ENCODE measurements at places on chromosomes 13 and 19. TPM values are rescaled to one million over a fixed set of nuclear protein-coding genes. Genes with fewer than 3 reads are reported as not detected.

GRCh38 chr13:75657111-75657510, 21.0 kb downstream of the LMO7 start:
- DNase-seq = no peak

- no peak for DNase-seq
Measured at GRCh38 chr19:39995794-39996193, 1.1 kb upstream of the ZNF546 start.

DNA sequence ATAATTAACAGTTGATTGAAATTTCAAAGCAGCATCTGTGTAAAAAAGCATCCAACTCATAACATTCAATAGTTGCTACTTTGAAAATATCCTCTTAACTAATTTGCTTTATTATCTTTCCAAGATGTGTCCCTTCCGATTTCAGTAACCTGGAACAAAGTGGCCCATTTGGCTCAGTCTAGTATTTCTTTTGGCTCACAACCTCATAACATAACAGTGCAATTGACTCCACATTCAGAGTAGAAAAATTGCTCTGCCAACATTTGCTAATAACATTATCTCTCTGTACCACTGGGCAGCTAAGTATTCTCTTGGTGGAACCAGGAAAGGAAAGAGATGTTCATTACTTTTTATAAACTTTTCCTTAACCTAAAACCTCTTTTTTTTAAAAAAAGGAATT, 571.1 kb upstream of the ARGLU1 start:
- no peak for DNase-seq

- DNase-seq = no peak
Measured at GRCh38 chr13:37918116-37918714, 48.6 kb upstream of the TRPC4 start.

GRCh38 chr19:40774916-40775631, at the start of gene MIA:
MIA (plus strand) TSS chr19:40775521; CDS start chr19:40775543, 22 bp downstream.
- DNase-seq = no peak

DNA sequence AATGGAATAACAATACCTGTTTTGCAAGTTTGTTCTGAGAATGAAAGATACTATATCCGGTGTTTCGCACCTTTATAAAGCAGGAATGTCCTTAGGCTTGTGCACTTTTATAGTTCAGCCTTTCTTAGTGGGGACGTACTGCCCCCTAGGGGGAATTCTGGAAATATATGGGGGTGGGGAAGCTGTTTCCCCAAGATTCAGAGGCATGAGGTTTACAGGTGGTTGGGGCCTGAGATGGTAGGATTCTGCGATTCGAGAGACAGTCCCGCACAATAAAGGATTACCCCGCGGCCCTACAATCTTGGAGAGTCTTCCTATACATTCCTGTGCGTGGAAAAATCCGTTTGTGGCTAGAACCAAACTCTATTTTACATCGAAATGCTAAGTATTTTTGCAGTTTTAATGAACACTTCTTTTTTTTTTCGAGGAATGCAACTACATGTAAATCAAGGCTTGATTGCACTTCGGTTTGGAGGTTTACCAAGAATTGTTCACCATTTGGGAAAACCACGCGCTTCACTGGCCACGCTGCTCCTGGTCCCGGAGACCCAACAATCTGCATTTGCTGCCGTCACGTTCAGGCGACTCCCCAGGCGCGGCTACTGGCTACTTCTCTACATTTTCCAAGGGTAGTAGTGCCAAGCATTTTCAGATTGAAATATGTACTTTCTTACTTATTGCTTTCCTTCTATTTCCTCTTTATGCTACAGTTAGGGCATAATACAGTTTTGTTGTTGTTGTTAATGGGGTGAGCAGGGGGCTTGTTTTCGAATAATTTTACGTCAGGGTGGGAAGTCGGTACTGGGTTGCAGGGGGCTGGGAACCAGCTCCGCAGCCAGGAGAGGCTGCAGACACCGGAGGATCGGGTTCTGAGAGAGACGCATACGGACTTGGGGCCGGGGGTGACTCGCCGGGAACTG, 830 bp downstream of the NEK5 start:
- peak; percentile 10 for DNase-seq

DNA sequence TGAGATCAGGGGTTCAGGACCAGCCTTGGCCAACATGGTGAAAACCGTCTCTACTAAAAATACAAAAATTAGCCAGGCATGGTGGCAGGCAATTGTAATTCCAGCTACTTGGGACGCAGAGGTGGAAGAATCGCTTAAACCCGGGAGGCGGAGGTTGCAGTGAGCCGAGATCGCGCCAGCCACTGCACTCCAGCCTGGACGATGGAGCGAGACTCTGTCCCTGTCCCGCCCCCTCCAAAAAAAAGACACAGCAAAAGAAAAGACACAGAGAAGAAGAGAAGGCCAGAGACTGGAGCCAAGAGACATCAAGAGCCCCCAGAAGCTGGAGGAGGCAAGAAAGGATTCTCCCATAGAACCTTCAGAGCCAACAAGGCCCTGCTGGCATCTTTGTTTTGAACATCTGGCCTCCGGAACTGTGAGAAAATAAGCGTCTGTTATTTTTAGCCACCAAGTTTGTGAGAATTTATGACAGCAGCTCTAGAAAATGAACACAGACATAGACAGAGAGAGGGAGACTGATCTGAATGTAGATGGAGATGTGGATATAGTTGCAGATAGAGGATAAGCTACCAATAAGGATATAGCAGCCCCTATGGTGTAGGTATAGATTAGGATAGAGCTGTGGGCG, 25.7 kb upstream of the PNMA8B start:
- no peak for DNase-seq

DNA sequence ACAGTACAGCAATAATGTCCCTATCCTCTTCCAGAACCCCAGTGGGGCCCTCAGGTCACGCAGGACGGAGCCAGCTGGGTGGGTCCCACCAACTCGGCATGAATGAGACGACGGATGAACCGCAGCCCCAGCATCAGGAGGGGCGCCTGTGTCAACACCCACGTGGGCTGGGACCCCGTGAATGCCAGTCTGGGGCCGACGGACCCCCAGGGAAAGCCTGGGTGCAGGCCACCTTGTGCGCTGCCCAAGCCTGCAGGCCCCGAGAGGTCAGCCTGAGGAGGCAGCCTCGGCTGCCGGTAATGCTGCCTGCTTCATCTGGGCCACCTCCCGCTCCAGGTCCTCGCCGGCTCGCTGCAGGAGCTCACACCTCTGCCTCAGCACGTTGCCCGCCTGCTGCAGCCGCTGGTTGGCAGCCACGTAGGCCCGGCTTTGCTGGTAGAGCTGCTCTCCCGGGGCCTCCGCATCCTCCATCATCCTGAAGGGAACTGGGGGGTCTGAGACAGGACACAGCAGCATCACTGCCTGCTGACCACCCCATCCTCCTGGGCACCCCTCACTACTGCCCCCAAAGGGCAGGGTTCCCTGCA, 4.2 kb downstream of the C19orf25 start:
- no peak for DNase-seq

DNA sequence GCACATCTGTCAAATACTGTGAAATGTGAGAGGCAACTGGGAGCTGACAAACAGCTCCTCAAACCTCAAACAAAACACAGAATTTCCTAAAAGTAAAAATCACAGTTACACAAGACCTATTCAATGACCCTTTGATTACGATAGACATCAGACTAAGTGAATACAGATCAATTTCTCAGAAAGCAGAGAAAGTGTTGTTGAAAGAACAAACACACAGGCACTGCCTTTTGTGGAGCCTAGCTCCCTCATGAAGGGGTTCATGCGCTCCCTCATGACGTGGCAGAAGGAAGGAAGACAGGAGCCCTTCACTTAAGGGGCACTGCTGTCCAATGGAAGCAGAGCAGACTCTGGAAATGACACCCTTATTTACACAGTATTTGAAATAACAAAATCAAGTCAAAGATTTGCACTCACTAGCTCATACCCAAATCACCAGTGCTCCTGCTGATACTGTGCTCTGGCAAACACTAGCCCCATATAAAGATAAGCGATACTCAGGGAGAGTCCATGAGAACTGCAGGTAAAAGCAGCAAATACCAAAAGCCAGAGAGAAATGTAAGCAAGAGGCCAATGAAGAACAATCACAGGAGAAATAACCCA, 144.9 kb downstream of the KLF12 start:
- no peak for DNase-seq

DNA sequence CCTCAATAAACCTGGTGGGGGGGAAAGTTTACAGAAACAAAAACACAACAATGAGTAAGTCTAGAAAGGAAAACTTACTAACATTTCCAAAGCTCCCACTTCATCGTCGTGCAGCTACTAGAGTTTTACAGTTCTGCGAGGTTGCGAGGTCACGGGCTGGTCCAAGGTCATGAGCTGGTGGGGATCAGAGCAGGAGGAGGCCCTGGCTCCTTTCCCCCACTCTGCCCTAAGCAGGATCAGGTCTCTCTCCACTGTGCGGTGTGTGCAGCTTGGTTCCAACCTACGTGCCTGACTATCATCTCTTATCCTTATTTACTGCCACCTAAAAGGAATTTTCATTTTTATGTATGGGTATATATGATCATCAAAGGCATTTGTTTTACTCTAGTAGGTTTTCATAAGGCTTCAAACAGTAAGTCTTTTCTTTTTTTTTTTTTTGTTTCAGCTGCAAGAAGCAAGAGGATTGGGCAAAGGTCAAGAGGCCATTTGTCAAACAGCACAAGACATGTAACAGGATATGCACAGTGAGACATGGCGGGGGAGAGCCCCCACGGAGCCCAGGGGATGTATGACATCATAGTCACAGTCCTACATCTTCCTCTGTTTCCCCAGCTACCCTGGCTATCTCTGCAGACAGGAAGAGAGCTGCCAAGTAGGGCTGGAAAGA, 76.6 kb upstream of the POMP start:
- no peak for DNase-seq

- no peak for DNase-seq
Measured at GRCh38 chr13:42275098-42275471, 3.1 kb downstream of the AKAP11 start.

GRCh38 chr13:102869948-102870676, 24.3 kb downstream of the ERCC5 start:
- no peak for DNase-seq

DNA sequence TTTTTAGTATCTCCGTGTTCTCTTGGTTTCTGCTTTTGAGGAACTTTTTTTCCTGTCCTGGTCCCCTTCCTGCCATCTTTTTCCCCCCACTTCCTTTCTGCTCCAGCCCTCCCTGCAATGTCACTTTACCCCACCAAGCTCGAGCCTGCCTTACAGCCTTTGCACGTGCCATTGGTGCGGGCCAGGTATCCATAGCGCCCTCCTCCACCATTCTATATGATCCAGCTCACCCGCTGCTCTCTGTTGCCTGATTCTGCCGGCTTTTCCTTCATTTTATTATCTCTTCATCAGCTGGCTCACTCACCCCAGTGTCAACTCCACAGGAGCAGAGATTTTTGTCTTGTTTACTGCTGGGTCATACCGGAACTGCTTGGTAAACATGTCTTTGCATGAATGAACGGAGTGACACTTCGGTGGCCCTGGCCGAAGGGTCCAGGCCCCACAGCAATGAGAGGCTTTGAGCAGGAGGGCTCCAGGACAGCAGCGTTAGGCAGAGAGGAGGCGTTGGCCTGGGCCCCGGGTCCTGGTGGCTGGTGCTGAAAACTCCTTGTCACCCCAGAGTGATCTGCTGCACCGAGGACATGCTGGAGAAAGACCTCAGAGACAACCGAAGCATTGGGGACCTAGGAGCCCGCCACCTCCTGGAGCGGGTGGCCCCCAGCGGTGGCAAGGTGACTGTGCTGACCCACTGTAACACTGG, 1.2 kb downstream of the MRI1 start:
- no peak for DNase-seq

GRCh38 chr13:49669735-49670309, 21.5 kb downstream of the EBPL start:
- DNase-seq = peak; percentile 24

DNA sequence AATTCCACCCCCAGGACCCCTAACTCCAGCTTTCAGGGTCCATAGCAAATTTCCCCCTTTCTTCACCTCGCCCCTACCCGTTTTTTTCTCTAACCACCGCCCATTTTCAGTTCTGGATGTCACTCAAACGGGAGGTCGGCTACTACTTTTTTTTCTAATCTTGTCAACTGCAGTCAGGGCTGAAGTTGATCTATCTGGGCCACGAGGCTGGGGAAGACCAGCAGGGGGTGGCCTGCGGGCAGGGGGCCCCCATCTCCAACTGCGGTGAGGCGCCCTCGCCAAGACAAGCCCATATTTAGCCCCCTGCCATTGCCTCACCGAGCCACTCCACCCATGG, 748 bp downstream of the LHFPL6 start:
- no peak for DNase-seq

GRCh38 chr19:15815306-15815705, at the start of gene OR10H1:
OR10H1 (minus strand) TSS chr19:15815664; CDS start chr19:15808037, 7,627 bp downstream.
- no peak for DNase-seq

GRCh38 chr19:55249841-55250240, 9.0 kb downstream of the PPP6R1 start:
- DNase-seq = no peak

GRCh38 chr19:19171821-19172532, 1.9 kb upstream of the MEF2B start:
- DNase-seq = no peak

- no peak for DNase-seq
Measured at GRCh38 chr19:29687897-29688728, 22.9 kb downstream of the PLEKHF1 start.

- DNase-seq = no peak
Measured at GRCh38 chr19:30719999-30720345, 347.8 kb downstream of the ZNF536 start.

The ZNF529 gene
- 57.9 TPM for total RNA-seq

The C19orf81 gene
- 2.3 TPM for total RNA-seq

The ADAMTS10 gene
- total RNA-seq = 46.0 TPM

The KIR2DL1 gene
- total RNA-seq = not detected

The PRTN3 gene
- total RNA-seq = not detected

The TMEM91 gene
- total RNA-seq = 9.4 TPM

The FAM216B gene
- total RNA-seq = 0.78 TPM

The PIK3R2 gene
- 43.5 TPM for total RNA-seq

The ZNF225 gene
- total RNA-seq = 13.1 TPM

The TFDP1 gene
- total RNA-seq = 28.9 TPM

The ZIC2 gene
- 2.8 TPM for total RNA-seq

Data from occipital lobe (tissue), 3 donors.